ENCODE measurements at places on chromosomes 7 and 10. TPM values are rescaled to one million over a fixed set of nuclear protein-coding genes. Genes with fewer than 3 reads are reported as not detected.
A peak's percentile ranks its signal among the peaks of the same experiment; 100 is the strongest.

Gene FAM237B
- total RNA-seq, result not detected

DNA sequence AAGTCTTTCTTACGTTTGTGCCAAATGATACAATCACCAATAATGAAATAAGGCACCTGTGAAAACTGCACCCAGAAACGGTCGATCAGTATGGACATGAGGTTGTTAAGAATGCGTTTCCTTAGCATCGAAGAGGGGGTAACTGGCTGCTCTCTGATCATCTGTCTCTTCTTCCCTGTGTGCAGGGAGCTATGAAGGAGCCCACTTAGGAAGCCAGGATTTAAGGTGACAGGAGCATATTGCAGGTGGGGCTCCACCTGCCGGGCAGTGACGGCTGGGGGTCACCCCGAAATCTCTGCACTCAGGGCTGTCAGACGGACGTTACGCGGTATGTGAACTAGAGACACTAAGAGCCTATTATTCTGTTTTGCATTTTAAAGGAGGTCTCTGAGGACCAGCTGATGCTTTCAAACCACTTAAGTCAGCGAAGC, 64.5 kb downstream of the CARD11 start:
- H3K4me3 ChIP-seq, result peak overlapping the region; percentile 74
- H3K27me3 ChIP-seq, result no peaks in the 10 kb centered on the region
- peak; percentile 38 for DNase-seq

- H3K4me1 ChIP-seq, result no peaks in the 10 kb centered on the region
- no peaks in the 10 kb centered on the region for H3K27me3 ChIP-seq
- H3K4me3 ChIP-seq, result no peak overlapping the region
- no peaks in the 10 kb centered on the region for H3K36me3 ChIP-seq
- H3K27ac ChIP-seq, result no peak overlapping the region
These were observed 95.4 kb downstream of the ZRANB1 start for GRCh38 chr10:125037145-125037877.

- no peak overlapping the region for H3K4me3 ChIP-seq
- no peak overlapping the region for H3K27ac ChIP-seq
- H3K27me3 ChIP-seq, result no peaks in the 10 kb centered on the region
- no peaks in the 10 kb centered on the region for H3K36me3 ChIP-seq
These were observed 98.1 kb downstream of the PARD3 start for GRCh38 chr10:34716958-34717357.

DNA sequence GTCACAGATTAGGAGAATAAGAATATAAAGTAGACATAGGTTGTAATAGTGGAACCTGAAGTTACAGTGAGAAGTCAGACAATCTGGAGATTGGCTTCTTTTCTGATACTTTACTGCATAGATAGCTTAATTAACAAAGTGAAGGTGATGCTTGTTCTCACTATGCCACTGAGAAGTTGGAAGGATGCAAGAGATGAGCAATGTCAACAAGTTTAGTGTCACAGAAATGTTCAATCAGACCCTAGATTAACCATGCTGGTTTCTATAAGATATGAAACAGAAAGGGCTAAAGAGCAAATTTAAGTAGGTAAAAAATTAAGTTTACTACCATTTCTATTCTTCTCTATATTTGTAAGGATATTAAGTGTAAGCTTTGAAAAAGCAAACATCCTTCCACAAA, 838.6 kb upstream of the SORCS1 start:
- no peak overlapping the region for H3K27ac ChIP-seq
- no peak overlapping the region for H3K4me3 ChIP-seq
- no peaks in the 10 kb centered on the region for H3K36me3 ChIP-seq

DNA sequence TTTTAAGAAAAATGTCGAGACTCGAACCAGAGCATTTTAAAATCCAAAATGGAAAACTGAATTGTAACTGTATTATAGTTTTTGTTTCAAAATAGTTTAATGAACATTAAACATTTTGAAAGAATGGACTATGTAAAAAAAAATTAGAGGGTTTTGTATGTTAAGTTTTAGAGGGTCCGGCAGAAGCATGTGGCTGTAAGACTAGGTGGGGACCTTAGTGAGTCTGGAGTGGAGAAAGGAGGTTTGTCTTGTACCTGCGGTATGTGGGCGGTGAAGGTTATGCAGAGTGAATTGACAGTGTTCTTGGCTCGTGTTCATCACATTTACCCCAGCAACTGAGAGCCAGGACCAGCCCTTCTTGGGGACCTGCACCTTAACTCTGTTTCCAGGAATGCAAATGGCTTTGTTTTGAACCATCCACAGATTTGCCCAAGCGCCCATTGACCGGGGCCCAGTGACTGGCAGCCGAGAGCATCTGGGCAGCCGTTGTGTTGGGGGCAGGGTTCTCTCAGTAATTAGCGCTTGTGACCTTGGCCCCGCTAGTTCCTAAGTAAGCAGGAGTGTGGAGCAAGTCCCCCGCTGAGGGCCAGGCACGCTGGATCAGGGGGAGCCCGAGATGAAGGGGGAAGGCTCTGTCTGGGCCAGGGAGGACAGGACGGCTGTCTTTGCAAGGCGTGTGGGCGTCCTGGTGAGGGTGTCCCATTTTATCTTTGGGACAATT, 1.4 kb upstream of the KLF6 start:
- H3K27ac ChIP-seq, result peak overlapping the region; percentile 96
- H3K4me1 ChIP-seq, result peaks cover 23% of the 10 kb centered on the region
- H3K27me3 ChIP-seq, result no peaks in the 10 kb centered on the region

All from activated CD4-positive, alpha-beta T cell treated with anti-CD3 and anti-CD28 coated beads for 36 hours (primary cell).